ENCODE measurements at places on chromosomes 13 and 19.

GRCh38 chr19:16470541-16470910, 1.2 kb downstream of the EPS15L1 start:
- no peak for DNase-seq

GRCh38 chr13:110872034-110872767, 42.7 kb downstream of the ANKRD10 start:
- no peak for DNase-seq

GRCh38 chr13:50069261-50069660, 54.0 kb downstream of the KCNRG start:
- no peak for DNase-seq

DNA sequence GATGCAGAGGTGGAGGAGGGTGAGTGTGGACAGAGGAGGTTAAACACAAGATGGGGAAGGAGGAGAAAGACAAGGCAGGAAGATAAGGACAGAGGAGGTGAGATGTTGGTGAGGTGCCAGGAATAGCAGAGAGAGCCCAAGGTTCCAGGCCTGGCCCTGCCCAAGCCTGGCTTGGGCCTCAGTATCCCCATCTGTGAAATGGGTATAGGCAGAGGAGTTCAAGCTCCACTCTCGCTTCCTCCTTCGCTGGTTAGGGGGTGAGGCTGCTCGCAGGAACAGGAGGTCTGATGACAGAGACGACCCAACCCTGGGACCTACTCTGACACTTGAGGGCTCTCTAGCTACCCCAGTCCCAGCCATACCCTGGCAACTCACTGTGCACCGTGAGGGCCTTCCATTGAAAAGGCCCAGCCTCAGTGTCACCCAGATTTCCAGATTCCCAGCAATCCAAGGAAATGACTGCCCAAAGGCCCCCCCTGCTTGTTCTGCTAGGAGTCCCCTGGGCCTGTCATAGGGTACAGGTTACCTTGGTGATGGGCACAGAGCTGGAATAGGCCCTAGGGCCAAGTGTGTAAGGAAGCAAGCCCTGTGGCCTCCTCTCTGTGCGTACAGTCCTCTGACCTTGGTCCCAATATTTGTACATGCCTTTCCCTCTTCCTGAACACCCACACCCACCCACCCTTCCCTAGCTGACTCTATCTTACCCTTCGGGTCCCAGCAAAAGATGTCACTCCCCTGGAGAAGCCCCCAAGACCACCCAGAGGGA, 8.6 kb upstream of the ANGPTL8 start:
- no peak for DNase-seq

GRCh38 chr19:1130771-1131717, 27.2 kb downstream of the GPX4 start:
- no peak for DNase-seq

DNA sequence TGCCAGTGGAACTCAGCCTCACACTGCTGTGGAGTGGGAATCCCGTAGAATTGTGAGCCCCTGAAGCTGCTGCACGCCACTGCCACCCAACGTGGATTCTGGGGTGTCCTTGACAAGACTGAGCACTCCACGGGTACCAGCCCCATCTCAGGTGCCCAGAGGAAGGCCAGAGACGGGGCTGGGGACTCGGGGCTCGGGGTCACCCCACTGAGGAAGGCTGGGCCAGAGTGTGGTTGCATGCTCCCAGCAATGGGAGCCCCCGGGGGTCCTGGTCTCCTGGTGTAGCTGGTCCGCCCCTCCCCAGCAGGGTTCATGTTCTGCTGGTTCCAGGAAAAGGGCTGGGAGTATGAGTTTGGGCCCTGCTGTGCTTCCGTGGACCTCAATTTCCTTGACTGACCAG, 15.2 kb downstream of the DAPK3 start:
- no peak for DNase-seq

DNA sequence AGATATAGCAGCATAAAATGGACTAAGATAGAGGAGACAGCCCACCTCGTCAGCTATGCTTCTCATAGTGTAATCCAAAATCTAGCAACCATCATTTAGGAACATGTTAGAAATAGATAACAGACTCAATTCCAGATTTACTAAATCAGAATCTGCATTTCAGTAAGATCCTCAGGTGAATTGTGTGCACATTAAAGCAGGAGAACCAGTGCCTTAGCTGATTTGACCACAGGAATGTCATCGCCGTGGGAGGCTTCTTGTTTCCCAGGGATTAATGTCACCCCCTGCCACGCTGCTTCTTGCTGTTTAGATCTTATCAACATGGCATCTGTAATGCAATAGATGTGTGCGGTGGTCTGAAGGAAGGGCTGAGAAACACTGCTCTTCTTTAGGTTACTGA, 84.0 kb downstream of the GPC5 start:
- peak; percentile 67 for DNase-seq

DNA sequence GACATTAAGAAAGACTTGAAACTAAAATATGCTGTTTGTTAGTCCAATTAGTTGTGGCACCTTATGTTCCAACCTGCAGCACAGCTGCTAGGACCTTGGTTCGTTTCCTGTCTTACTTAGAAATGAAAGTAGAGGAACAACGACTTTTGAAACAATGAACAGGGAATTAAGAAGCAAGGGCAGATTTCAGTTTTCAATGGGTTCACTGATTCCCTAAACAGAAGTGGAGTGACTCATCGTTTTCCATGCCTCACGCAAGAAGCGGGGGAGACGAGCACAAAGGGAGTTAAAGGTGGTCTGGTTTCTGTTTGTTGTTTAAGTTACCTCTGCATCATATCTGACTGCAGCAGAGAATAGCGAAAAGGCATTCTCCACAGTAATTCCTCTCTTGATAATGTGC, 44.8 kb downstream of the PHF11 start:
- DNase-seq, result peak; percentile 5

DNA sequence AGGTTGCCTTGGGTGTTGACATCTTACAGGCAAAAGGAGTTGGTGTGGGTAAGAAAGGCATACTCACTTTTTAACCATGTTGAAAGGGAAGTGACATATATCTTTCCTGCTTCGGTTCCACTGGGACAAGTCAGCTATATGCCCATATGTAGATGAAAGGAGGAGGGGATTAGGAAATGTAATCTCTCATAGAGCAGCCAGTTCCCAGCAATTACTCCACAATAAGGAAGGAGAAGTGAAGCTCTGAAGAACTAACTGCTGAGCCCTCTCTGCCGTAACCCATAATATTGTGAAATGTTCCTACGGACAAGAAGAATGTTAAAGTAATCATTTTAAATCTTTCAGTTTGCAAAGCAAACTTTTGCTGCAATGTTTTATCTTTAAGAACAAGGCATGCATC, 82.2 kb downstream of the EDNRB start:
- no peak for DNase-seq

- DNase-seq, result no peak
Measured at GRCh38 chr19:51019544-51019925, at the start of gene KLK10. TSS of gene KLK10 (minus strand) at chr19:51019709. CDS start at chr19:51019130, 579 bp downstream.

- DNase-seq, result no peak
Measured at GRCh38 chr19:2731181-2731995, 8.4 kb downstream of the SLC39A3 start.

DNA sequence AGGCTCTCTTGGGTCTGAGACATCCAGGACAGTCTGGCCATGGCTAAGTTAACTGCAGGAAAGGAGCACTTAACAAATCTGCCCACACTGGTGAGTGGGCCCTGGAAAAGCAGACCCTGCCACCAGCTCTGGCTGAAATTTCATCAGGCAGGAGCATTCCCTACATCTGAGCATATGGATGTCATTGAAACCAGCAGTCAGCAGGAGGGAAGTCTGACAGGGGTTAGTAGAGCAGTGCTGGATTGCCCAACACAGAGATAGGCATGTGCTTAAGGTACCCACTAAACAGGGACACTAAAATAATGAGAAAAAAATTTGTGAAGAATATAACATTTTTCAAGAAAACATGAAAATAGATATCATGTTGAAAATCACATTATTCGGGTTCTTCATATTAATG, 13.6 kb upstream of the ACOD1 start:
- no peak for DNase-seq

- DNase-seq, result no peak
Measured at GRCh38 chr19:13794398-13794756, 866 bp upstream of the ZSWIM4 start.

- DNase-seq, result no peak
Measured at GRCh38 chr13:75330770-75331169, 151.2 kb downstream of the TBC1D4 start.

GRCh38 chr13:107993239-107993949, 221.9 kb downstream of the LIG4 start:
- no peak for DNase-seq

- DNase-seq, result no peak
Measured at GRCh38 chr13:110299283-110299840, 7.6 kb downstream of the COL4A1 start.

GRCh38 chr13:45468635-45469034, 3.9 kb downstream of the COG3 start:
- no peak for DNase-seq

DNA sequence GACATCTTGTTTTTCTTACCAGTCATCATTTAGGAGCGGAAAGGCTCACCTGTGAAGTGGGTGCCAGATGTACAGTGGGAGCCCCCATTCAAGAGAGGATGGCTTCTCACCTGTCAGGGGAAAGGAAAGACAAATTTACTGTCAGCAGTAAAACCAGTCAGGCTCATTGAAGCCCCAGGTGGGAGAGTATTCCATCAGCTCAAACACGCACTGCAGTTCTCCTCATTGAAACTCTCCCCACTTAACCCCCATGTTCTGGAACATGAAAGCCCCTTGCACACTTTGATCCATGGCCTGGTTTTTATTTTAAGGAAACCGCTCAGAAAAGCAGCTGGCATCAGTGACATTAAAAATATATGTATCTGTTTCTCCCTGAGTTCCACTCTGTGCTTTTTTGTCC, 401.1 kb upstream of the ZNF507 start:
- no peak for DNase-seq

DNA sequence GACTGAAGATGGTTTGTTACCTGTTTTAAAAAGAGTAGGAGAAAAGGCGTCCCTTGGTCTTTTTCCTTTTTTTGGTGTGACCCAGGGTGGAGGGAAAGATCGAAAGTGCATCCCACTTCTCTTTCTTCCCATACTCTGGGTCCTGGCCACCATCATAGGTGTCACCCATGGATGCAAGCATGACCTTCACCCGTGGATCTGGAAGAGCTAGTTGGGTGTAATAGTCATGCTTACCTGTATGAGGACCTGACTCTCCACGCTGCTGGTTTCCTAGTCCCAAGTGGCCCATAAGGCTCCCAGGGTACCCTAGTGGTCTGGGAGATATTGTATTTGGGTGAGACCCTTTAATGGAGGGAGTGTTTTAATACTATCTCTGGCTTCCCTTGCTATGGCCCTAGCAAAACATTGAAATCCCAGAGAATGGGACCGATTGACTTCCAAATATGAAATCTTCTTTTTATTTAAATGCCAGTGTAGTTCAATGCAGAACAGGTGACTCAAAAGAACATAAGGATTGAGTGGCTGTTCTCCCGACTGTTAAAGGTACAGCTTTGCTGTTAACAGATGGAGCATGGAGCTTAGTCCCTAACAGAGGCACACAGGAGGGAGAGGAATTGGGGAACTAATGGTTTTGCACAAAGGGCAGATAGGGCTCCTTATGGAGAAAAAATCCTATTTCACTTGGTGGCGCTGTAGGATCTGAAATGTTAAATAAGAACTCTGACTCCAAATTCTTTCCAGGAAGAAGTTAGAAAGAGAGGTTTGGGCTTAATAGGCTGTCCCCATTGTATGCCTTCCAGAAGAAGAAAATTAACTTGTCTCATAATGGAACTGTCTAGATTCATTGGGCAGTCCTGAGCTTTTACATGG, 7.0 kb upstream of the ZNF550 start:
- DNase-seq, result no peak

- no peak for DNase-seq
Measured at GRCh38 chr19:1166872-1167573, 7.0 kb downstream of the SBNO2 start.

GRCh38 chr13:88586263-88586662, 915.1 kb downstream of the SLITRK5 start:
- DNase-seq, result no peak

DNA sequence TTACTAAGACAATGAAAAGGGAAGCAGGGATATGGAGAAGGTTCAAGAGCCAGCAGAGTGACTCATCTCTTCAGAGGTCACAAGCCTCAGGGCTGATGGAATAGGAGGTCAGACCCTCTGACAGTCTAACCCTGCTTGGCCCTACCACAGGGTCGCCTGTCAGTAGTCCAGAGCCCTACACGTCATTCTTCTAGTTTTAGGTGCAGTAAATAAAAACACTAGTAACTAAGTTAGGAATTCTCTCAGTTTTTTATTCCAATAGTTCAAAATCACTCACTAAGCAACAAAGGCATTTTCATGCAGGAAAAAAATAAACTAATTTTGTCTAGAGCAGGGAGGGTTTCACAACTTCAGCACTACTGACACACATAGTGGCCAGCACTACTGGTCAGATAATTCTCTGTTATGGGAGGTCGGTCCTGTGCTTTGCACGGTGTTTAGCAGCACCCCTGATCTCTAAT, 27.2 kb downstream of the FOXO1 start:
- DNase-seq, result no peak

Measured in NT2/D1 (cell line).